Stimulated activated CD8-positive, alpha-beta memory T cell treated with anti-CD3 and anti-CD28 coated beads, Interleukin-4, amount 100 ng/mL, for 4 hours (primary cell): ENCODE measurements at places on chromosomes 12 and 14.

DNA sequence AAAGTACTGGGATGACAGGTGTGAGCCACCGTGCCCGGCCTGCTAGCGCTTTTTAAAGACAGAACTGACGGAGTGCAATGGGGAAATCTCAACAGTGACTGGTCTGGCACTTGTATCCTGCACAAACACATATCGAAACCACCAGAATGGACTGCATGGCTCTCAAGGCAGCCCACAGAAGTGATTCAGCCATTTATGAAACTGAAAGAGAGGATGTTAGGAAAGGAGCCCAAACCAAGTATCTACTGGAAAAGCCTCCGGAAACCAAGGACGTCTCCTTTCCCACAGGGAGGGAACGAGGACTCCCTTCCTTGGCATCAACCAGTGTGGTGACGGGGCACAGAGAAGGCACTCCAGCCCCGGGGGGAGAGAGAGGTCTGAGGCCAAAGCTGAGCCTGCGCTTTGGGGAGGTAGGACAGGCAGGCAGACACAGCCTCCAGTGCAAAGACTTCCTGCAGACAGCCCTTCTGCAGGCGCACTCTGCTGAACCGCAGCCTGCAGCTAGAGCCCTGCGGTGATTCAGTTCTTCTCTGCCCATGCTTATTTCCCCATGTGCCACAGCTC lies 16.5 kb downstream of the SLC15A4 start:
- DNase-seq: no peak

DNA sequence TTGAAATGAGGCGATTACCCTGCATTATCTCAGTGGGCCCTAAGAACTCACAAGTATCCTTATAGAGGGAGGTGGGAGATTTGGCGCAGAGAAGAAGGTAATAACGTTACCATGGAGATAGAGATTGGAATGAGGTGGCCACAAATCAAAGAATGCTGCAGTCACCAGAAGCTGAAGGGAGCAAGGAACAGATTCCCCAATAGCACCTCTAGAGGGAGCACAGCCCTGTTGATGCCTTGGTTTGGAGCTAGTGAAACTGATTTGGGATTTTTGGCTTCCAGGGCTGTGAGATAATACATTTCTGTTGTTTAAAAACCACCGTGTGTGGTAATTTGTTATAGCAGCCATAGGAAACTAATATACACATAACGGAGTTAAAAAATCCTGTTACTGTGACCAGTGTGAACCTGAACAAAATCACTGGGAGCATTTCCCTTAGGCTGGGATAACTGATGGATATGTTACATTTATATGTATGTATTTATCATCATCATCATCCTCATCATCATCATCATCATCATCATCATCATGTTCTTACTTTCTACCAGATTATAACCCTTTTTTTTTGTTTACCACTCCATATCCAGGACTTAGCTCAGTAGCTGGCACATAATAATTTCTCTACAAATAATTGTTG lies 100.3 kb downstream of the LIN7A start:
- no peak for DNase-seq

- no peak for DNase-seq
Observed at GRCh38 chr14:69797573-69798338, 715 bp upstream of the SLC10A1 start.

- DNase-seq: no peak
Observed at GRCh38 chr12:25009496-25010092, 60.7 kb upstream of the BCAT1 start.

DNA sequence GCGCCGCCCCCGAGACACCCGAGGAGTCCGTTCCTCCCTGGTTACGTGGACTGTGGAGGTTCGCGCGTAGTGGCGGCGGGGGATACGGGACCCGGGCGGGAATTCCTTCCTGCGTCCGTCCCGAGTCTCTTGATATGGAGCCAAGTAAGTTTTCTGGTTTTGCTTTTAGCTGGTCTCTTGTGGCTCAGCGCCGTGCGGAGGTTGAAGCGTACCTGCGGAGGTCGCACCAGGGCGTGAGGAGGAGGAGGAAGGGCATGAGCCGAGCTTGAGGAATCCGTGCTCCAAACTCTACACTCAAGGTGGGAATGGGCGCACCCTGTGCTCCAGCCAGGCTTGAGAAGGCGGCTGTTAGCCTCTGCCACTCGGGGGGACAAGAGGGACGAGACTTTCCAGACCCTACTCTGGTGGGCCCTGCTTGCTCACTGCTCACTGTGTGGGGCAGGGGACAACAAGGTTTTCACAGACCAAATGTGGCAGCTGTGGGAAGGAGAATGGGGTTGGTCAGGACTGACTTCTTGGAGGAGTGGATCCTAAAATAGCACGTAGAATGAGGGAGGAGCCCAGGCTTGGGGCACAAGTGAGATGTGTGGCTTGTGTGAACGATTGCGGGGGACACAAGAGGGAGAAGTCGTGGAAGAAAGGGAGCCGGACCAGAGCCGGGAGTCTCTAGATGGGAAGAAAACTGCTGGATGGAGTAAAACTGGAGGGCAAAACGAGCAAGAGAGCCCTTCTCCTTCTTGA lies 577 bp downstream of the ATG101 start:
- DNase-seq: no peak
